ENCODE measurements at places on chromosomes 13 and 19. TPM values are rescaled to one million over a fixed set of nuclear protein-coding genes. Genes with fewer than 3 reads are reported as not detected.

DNA sequence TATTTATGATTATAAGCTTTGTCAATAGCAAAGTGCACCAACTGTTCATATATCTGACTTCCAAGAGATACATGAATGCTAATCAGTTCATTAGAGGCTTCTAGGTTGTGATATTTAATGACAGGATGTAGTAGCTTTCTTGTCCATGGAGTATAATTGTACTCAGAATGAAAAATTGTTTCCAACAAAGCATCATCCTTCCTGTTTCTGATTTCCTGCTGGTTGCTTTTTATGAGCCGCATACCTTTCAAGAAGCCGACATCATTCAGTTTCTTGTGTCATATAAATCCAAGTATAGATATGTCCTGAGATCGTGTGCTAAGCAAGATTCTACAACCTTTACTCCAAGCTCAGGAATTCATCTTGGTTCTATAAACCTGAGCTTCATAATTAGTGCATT lies 326.6 kb downstream of the DIAPH3 start:
- H3K27ac ChIP-seq = no peak overlapping the region
- H3K4me3 ChIP-seq = no peak overlapping the region
- no peak for DNase-seq
- no peaks in the 10 kb centered on the region for H3K4me1 ChIP-seq

The PDX1 gene
- not detected for total RNA-seq

- no peak for DNase-seq
- H3K36me3 ChIP-seq = no peaks in the 10 kb centered on the region
Observed at GRCh38 chr13:91722267-91722884, 324.0 kb downstream of the GPC5 start.

The PNMA8B gene
- total RNA-seq = 1.8 TPM

GRCh38 chr13:28163587-28163986 lies 25.2 kb downstream of the PAN3 start:
- no peaks in the 10 kb centered on the region for H3K27me3 ChIP-seq
- no peak for DNase-seq
- no peak overlapping the region for H3K27ac ChIP-seq
- no peak overlapping the region for H3K4me3 ChIP-seq
- no peaks in the 10 kb centered on the region for H3K36me3 ChIP-seq
- peaks cover 4% of the 10 kb centered on the region for H3K4me1 ChIP-seq

The AMH gene
- 2.1 TPM for total RNA-seq

DNA sequence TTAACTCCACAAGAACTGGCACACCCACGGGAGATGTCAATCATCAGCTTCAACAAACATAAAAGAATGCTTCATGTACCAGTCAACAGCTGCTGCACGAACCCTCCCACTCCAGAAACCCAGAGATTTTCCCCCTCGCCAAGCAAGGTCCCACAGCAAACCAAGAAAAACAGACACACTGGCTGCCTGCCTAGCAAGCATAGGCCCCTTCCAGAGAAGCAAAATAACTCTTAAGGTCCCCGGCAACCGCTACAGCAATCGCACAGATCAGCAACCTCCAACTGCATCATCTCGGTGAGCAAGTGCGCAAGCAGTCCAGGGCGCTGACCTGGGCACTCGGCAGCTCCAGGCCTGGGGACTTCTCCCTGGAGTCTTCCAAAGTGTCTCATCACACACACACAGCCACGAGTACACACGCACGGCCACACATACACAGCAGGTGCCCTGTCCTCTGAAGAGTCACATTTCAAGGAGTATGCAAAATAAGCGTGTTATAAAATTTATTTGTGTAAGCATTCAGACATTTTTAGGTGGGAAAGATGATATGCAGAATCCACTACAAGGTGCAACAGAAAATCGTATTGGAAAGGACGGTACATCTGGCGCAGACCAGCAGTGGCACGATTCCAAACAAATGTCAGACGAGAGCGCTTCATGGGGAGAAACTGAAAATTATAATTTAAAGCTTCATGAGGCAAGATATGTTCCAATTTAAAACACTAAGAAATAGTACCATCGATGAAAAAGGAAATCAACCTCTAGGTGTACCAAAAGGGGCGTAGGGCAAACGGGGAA lies 125.0 kb downstream of the STK24 start:
- H3K36me3 ChIP-seq = peaks cover 3% of the 10 kb centered on the region
- H3K27ac ChIP-seq = peak overlapping the region; percentile 24
- DNase-seq = no peak
- H3K27me3 ChIP-seq = no peaks in the 10 kb centered on the region

The CALR3 gene
- total RNA-seq = not detected

GRCh38 chr19:14059652-14060155 lies 2.2 kb downstream of the PALM3 start:
- H3K4me3 ChIP-seq = no peak overlapping the region
- H3K27ac ChIP-seq = no peak overlapping the region
- no peaks in the 10 kb centered on the region for H3K36me3 ChIP-seq
- DNase-seq = no peak
- peaks cover 6% of the 10 kb centered on the region for H3K4me1 ChIP-seq

GRCh38 chr19:47122359-47123335 lies 8.0 kb upstream of the SAE1 start:
- peak overlapping the region; percentile 59 for H3K27ac ChIP-seq
- no peaks in the 10 kb centered on the region for H3K4me1 ChIP-seq
- no peaks in the 10 kb centered on the region for H3K27me3 ChIP-seq
- DNase-seq = no peak
- H3K4me3 ChIP-seq = no peak overlapping the region

DNA sequence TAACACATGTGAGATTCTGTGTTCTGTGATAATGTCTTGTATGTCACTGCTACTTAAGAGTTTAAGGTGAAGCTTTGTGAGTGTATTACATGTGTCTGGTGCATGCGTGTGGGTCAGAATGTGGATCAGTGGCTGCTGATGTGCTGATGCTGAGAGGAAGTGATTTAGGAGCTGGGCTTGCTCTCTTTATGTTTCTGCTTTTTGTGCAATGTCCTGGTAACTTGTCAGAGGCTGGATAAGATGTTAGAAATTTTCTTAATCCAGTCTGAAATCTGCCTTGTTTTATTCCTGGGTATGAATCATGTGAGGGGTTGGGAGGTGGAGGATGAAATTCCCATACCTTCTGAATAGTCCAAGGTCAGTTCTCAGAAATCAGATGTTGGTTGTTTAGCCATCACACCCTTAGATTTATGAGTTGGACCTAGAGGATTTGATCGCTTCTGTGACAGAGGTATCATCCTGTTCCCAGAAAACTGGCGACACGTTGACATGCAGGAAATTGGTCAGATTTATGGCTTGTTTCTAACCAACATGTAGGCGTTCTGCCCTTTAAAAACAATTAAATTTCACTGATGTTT lies 24.5 kb upstream of the CXCL17 start:
- H3K27ac ChIP-seq = no peak overlapping the region
- no peak overlapping the region for H3K4me3 ChIP-seq
- no peaks in the 10 kb centered on the region for H3K27me3 ChIP-seq
- no peaks in the 10 kb centered on the region for H3K36me3 ChIP-seq

The GIPR gene
- total RNA-seq = 14.9 TPM

The FXYD7 gene
- total RNA-seq = not detected

- no peak overlapping the region for H3K27ac ChIP-seq
- DNase-seq = no peak
- H3K27me3 ChIP-seq = no peaks in the 10 kb centered on the region
- no peak overlapping the region for H3K4me3 ChIP-seq
- H3K36me3 ChIP-seq = no peaks in the 10 kb centered on the region
Observed at GRCh38 chr13:62626771-62627170, 1211.1 kb upstream of the PCDH20 start.

The FGF9 gene
- total RNA-seq = 1.4 TPM

The LIM2 gene
- not detected for total RNA-seq

DNA sequence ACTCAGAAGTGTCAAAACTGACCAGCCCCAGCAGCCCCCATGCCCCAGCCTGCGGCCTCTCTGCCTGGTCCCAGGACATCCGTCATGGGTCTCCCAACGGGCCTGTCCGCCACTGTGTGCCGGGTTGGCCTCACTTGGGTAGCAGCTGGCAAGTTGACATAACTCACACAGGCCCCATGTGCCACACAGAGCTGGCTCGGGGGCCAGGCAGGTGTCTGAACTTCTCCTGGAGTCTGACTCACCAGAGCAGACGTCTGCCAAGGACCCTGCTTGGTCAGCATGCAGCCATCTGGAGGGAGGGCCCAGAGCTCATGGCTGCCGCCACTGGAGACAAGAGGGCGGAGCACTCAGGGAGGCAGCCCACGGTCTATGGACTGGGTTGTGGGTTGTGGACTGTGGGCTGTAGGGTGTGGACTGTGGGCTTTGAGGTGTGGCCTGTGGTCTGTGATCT lies 32.0 kb upstream of the TMEM255B start:
- no peak overlapping the region for H3K4me3 ChIP-seq
- H3K36me3 ChIP-seq = no peaks in the 10 kb centered on the region
- DNase-seq = no peak
- no peak overlapping the region for H3K27ac ChIP-seq

The CYSLTR2 gene
- 0.57 TPM for total RNA-seq

DNA sequence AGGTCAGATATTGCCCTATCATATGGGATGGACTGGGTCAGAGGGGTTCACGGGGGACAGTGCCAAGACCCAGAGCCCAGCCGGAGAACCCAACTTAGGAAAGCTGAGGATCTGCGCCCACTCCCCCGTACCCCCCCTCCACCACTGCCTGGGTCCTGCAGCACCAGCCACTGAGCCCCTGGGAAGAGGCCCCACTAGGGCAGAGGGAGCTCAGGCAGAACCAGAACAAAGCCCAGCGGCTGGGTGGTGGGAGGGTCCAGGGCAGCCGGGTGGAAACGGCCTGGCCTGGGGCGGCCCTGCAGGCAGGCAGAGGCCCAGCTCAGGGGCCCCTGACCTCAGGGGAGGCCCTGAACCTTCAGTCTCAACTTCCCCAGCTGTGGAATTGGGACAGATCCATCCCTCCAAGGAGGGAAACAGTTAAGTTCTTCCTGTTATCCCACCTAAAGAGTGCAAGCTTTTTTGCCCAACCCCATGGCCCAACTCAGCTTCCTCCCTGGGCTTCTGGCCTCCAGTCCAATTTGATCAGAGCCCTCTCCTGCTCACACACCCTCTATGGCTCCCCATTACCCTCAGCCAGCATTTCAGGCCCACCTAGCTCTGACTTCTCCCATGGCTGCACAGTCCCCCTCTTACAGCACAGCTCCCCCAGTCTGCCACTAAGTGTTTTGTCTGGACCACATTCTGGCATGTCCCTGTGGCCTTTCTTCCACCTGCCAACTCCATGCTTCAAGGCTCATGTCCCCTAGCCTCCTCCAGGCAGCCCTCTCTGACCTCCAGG lies 3.1 kb downstream of the NR2F6 start:
- H3K27ac ChIP-seq = peak overlapping the region; percentile 46
- DNase-seq = no peak
- no peaks in the 10 kb centered on the region for H3K27me3 ChIP-seq

The TTC9B gene
- total RNA-seq = not detected

GRCh38 chr13:113047587-113047986 lies 58.0 kb upstream of the F7 start:
- peaks cover 6% of the 10 kb centered on the region for H3K36me3 ChIP-seq
- H3K27me3 ChIP-seq = peaks cover 6% of the 10 kb centered on the region
- H3K27ac ChIP-seq = no peak overlapping the region
- H3K4me3 ChIP-seq = no peak overlapping the region
- DNase-seq = no peak

The C5AR2 gene
- total RNA-seq = 12.6 TPM

DNA sequence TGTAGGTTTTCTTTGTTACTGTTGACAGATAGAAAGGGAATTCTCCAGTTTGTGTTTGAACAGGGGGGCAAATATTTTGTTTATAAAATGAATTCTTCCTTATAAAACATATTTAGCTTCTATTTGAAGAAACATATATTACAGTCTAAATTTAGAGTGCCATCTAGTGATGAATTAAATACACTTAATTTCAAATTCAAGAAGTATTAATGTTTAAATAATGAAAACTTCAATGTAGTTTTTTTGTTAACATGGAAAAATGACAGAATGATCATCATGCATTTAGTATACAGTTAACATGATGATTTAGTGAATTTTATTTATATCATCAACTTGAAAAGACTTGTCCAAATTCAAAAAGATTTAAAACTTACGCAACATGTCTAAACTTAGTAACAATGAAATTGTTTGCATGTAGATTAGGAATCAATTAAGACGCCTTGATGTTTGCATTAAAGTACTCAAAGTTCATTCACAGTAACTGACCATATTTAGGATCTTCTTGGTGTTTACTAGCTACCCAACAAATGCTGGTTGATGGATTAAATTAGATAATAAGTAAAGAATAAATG lies 765.9 kb upstream of the SLITRK1 start:
- DNase-seq = no peak
- H3K4me3 ChIP-seq = no peak overlapping the region
- no peak overlapping the region for H3K27ac ChIP-seq
- H3K4me1 ChIP-seq = no peaks in the 10 kb centered on the region
- no peaks in the 10 kb centered on the region for H3K27me3 ChIP-seq
- no peaks in the 10 kb centered on the region for H3K36me3 ChIP-seq

DNA sequence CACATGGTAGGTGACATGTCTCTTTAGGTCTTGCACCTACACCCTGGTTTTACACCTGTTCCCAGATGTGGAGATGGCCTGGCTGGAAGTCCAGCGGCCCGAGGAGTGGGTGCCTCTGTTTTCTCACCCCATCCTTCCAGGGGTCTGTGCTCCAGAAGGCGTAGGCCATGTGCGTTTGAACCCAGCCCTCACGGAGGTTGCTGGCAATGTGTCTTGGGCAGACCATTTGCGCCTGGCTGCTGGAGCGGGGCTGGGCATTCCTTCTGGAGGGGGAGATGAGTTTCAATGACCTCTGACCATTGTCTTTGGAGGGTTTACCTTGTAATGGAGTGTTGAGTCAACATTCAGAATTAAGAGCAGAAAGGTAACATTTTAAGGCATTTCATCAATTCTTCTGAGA lies 54.8 kb upstream of the ZNF536 start:
- no peak overlapping the region for H3K4me3 ChIP-seq
- H3K36me3 ChIP-seq = no peaks in the 10 kb centered on the region
- H3K27ac ChIP-seq = no peak overlapping the region
- H3K27me3 ChIP-seq = no peaks in the 10 kb centered on the region
- no peaks in the 10 kb centered on the region for H3K4me1 ChIP-seq

GRCh38 chr19:6802336-6803035 lies 30.0 kb downstream of the VAV1 start:
- peaks cover 8% of the 10 kb centered on the region for H3K4me1 ChIP-seq
- no peaks in the 10 kb centered on the region for H3K36me3 ChIP-seq
- H3K4me3 ChIP-seq = no peak overlapping the region
- H3K27ac ChIP-seq = peak overlapping the region; percentile 81
- DNase-seq = no peak

The PSG1 gene
- not detected for total RNA-seq

The MAST1 gene
- total RNA-seq = 0.55 TPM

The NHLRC3 gene
- total RNA-seq = 60.3 TPM

GRCh38 chr19:19217099-19217498 lies 5.3 kb downstream of the NCAN start:
- no peaks in the 10 kb centered on the region for H3K36me3 ChIP-seq
- no peak overlapping the region for H3K27ac ChIP-seq
- peaks cover 16% of the 10 kb centered on the region for H3K27me3 ChIP-seq
- DNase-seq = no peak

The TPP2 gene
- 78.8 TPM for total RNA-seq

All from lung (tissue), 17 donors.